Stimulated activated CD4-positive, alpha-beta T cell treated with anti-CD3 and anti-CD28 coated beads, Interleukin-4, amount 100 ng/mL, for 24 hours (primary cell): ENCODE measurements at places on chromosomes 5 and 9.
A peak's percentile ranks its signal among the peaks of the same experiment; 100 is the strongest.

DNA sequence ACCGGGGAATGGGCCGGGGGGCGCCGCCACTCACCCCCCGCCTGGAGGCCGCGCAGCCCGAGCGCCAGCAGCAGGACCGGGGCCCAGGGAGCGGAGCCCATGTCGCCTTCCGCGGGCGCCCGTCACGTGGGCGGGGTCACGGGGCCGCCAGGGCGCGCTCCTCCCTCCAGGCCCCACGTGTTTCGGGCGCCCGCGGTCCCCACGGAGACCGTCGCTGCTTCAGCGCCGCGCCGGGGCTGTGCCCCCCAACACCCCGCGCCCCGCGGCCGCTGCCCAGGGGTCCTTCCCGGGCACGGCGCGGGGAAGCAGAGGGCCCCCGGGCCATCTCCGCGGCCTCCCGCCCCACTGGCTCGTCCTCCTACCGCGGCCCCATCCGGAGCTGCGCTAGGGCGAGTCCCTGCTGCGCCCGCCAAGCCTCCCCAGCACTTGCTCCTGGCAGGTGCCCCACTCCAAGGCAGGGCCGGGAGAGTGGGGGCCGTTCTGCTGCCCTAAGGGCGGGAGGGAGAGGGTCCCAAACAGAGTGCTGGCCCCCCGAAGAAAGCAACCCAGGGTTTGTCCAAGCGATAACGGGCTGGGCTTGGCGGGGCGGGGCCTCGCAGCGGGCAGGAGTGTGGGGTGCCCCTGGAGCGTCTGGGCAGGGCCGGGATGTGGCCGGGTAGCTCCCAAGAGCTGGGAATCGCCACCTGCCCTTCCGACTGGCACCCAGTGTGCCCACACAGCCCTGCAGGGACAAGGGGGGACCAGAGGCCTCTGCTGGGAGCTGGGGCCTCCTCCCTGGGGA, at the start of gene DPP7:
Gene DPP7 (minus strand): TSS at position 121 of the 781 bp plus-strand sequence. CDS start 20 bp downstream, at position 101.
- peak; percentile 78 for DNase-seq

DNA sequence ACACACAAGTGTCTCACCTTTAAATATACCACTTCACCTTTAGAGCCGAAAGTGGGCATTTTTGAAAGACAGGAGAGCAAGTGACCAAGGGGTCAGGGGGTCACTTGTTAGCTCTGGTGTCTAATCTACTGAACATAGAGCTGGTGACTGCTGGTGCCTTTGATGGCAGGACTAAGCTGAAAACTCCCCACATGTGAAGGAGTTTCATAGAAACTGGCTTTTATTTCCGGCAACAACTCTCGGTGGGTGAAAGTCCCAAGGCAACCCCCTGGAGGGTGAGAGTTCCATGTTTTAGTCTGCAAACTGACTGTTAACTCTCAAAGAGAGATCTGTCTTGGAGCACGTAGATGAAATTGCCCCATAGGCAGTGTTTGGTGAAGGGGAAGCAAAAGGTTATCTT, 466.9 kb downstream of the DMRTA1 start:
- no peak for DNase-seq

GRCh38 chr5:142876817-142877216, 106.6 kb downstream of the ARHGAP26 start:
- no peak for DNase-seq

GRCh38 chr9:34098307-34098706, 28.2 kb downstream of the DCAF12 start:
- DNase-seq: no peak

GRCh38 chr5:133049726-133050048, 2.1 kb upstream of the HSPA4 start:
- DNase-seq: no peak

DNA sequence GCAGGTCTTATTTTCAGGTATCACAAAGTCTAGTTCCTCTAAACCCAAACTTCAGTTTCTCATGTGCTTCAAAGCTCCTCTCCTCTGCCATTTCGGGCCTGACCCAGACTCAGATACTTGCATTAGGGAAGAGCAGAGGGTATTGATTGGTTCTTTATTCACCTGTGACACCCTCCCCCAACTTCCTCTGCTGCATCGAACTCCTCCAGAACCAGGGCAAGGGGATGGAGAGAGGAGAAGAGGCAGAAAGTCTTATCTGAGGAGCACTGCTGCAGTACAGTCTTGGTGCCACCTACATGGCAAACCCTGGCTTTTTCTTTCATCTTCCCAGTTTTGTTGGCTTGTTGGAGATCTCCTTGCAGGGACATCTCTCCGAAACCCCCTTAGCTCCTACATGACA, 96.0 kb upstream of the OSMR start:
- no peak for DNase-seq

- no peak for DNase-seq
Measured at GRCh38 chr9:114310471-114311450, 12.1 kb upstream of the ORM1 start.

DNA sequence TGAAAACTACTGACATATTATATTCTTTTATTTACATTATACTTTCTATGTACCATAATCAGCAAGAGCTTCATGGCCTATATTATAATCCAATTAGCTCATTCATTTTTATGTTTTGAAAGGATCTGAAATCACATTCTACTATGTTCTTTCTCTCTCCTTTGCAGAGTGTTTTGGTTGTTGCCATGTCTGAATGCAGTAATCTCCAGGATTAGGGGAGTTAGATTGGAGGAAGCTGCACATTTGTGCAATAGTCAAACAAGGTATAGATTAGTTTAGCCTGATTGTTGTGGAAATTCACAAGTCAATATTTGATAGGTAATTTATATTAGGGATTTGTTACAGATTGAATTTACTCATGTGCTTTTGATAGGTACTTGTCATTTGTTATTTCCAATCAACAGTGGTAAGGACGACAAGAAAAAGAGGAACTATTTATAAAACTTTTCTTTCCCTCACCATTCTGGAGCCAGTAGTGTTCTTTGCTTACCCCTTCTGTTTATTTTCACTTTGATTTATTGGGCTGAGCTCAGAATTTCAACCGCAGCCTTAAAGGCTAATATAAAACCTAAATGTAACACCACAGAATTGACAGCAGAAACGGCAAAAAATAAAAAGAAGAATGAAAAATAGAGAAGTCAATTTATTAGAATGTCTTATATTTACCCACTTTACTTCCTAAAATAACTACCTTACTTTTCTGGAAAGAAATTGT, 597.0 kb downstream of the CHSY3 start:
- DNase-seq: no peak

GRCh38 chr5:6371079-6371810, 7.1 kb downstream of the MED10 start:
- DNase-seq: no peak

- no peak for DNase-seq
Measured at GRCh38 chr5:91331705-91332104, 51.4 kb downstream of the ARRDC3 start.

DNA sequence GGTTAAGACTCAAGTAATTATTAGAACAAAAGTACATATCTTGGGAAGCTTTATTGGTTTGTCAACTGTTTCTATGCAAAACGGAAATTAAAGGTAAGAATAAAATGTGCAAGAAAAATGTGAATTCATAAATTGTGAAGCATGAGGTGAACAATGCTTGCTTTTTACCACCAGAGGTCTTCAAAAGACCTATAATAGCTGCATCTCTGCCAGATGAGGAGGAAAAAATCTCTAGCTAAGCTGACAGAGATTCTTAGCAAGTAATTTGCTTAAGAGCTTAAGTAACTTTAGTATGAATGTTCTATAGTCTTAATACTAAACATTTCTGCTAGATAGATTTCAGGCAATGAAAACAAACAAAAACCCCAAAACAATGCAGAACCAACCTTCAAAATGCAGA, 54.1 kb downstream of the MRPS30 start:
- no peak for DNase-seq

GRCh38 chr5:147567917-147568598, 58.2 kb upstream of the DPYSL3 start:
- no peak for DNase-seq

DNA sequence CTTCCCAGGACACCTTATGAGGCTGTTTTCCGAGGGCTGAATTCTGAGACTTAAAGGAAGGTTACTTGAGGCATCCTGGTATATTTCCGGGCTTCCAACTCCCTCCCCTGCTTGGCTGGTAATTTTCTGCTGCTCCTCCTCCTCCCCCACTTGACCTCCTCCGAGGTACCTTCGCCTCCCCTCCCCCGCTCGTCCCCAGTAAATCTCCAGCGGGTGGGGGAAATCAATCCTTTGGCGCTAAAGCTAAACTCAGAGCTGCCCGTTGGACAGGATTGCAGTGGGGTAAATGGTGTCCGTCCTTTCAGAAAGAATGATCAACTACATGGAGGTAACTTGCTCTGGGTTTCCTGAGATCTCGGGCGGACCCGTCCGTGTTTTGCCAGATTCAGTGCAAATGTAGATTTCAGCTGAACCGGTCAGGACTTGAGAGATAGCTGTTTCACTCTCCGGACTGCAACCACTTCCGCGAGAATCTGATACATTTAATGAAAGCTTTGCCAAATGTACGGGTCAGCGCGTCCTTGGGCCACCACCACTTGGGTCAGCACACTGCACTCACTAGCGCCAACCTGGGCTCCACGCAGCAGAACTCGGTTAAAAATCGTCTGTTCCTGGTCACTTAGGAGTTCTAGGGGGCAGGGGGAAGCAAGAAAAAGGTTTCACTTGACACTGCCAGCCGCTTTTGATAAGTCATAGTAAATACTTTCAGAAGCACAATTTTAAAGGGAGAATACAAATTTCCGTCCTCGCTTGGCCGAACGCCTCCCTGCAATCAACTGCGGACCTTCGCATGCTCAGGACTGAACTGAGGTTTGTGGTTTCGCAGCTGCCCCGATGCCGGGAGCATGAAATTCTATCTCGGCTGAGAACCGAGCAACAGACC, 4.6 kb upstream of the ISL1 start:
- no peak for DNase-seq

- no peak for DNase-seq
Measured at GRCh38 chr5:157463621-157464518, 3.9 kb downstream of the NIPAL4 start.

GRCh38 chr5:75279321-75279720, 42.6 kb upstream of the ANKRD31 start:
- no peak for DNase-seq

DNA sequence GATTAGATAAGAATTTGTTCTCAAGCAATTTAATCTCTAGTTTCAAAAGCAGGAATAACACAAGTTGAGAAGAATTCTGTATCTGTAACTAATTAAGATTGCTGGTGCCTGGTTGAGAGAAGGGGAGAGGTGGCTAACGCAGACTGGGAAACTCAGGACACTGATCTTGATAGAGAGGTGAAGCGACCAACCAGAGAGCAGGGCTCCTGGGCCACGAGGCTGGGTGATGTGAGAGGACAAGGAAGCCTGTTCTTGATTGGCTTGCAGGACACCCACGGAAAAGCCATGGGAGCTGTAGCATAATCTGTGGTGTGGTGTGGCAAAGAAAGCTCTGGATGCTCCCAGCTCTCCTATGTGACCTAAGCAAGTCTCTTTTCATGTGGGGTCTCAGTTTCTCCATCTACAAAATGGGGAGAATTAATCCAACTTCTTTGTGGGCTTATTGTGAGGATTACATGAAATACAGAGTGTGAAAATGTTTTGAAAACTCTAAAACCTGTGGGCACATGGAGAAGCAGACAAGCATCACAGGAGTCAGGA, 594.1 kb upstream of the BRINP1 start:
- DNase-seq: no peak

- DNase-seq: peak; percentile 31
Measured at GRCh38 chr9:21030389-21031035, 928 bp downstream of the HACD4 start.
